ENCODE measurements at places on chromosomes 1 and 21.

DNA sequence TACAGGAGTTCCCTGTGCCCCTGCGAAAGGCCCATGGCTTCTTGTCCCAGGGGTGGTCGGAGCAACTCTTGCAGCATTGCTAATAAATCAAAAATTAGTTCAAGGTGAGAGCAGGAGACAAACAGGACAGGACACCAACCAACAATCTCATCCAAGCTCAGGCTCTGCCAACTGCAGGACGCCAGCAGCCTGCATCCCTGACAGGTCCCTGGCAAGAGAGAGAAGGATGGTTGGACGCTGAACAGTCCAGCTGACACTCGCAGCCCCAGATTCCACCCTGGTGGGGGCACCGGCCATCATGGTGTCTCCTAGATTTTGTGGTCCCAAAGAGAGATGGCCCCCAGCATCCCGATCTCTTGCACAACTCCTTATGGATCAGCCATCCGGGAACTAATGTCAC, 142.1 kb upstream of the VAMP3 start:
- no peak for DNase-seq

- DNase-seq: peak; percentile 7
Observed at GRCh38 chr1:24108334-24109165, 3.4 kb downstream of the MYOM3 start.

DNA sequence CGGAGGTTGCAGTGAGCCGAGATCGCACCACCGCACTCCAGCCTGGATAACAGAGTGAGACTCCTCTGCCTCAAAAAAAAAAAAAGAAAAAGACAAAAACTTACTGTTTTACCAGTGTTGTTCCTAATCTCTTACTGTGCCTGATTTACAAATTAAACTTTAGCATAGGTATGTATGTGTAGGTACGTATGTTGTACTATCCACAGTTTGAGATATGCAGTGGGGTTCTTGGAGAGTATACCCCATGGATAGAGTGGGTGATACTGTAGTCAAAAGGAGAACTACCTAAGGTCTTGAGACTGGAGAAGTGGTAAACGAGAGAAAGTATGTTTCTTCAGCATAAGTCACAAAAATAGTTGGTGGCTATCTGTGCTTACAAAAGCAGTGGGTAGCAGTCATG, 38.6 kb downstream of the RNF11 start:
- no peak for DNase-seq

DNA sequence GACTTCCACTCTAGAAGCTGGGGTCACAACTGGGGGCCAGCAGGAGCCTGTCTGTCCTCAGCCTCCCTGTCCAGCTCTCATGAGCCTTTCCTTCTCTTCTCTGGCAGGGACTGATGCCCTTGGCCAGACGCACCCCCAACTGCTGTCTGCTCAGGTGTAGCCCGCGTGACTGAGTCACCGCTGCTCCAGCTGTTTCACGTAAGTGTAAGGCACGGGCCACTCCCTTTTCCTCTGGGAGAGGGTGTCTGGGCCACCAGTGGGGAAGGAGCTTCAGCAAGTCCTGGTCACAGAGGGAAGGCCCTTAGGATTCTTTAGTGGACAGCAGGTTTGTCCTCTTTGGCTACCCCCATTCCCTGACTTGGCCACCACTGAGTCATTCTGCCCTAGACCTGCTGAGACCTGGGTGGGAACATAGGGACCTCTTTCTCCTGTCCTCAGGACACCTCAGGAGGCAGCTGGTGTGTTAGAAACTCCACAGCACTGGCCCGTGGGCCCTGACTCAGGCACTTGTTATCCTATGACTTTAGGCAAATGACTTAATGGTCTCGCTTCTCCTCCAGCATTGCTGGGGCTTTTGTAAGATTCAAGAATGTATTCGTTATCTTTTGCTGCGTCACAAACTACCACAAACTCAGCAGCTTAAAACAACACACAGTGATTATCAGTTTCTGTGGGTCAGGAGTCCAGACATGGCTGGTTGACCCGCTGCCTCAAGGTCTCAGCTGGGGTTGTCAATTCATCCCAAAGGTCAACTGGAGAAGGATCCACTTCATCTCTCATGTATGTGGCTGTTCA, 64.8 kb downstream of the FAM163A start:
- DNase-seq: no peak

- no peak for DNase-seq
Observed at GRCh38 chr1:26705788-26706311, 10.0 kb downstream of the ARID1A start.

DNA sequence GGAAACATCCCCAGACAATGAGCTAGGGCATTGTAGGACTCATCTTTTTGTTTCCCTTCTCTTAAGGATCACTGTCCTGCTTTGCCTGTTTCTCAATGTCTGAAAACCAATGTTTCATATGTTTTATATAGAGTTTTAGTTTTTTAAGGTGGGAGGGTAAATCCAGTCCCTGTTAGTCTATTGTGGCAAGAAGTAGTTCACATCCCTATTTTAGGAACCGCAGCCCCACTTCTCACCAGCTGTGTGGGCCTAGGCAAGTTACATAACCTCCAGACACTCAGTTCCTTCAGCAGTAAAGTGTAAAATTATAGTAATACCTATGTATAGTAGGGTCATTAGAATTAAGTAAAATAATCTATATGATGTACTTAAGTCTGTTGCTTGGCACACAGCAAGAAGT, 105.8 kb upstream of the WLS start:
- DNase-seq: no peak

- no peak for DNase-seq
Observed at GRCh38 chr1:31261916-31262315, 22.2 kb upstream of the NKAIN1 start.

DNA sequence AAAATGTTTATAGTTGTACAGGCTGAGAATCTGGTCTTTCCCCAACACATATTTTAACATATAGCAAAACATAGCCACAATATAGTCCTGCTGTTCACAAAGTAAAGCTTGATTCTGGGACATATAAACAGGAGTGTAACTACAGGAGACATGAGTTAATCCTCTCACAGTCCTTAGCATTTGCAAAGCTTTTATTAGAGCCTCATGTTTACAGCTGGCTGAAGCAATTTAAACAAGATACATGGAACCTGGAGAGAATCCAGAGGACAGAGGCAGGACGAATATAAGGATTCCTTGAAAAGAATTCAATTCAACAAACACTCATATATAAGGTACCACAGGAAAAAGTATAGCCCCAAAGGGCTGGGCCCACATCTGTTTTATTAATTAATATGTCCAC, 163.4 kb downstream of the ADGRL4 start:
- no peak for DNase-seq

- no peak for DNase-seq
Observed at GRCh38 chr1:204462229-204462561, 32.4 kb downstream of the PIK3C2B start.

DNA sequence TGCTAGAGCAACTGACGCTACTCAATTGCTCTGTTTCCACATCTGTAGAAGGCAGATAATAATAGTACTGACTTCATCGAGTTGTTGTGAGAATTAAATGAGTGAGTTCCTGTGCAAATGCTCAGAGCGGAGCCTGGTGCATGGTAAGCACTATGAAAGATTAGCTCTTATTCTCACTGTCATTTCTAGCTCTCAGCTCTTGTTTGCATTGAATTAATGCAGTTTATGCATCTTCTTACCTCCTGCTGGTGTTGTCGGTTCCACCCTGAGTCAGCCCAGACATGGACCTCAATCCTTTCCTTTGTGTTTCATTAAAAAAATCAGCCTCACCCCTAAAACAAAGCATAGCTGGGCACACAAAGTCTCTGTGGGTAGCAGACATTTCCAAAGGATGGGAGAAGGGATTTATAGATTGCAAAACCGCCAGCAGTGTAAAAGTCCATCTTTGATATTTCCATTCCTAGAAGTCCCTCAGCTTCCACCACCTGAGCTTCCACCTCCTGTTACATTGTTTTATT, 254.4 kb upstream of the CSF3R start:
- no peak for DNase-seq

DNA sequence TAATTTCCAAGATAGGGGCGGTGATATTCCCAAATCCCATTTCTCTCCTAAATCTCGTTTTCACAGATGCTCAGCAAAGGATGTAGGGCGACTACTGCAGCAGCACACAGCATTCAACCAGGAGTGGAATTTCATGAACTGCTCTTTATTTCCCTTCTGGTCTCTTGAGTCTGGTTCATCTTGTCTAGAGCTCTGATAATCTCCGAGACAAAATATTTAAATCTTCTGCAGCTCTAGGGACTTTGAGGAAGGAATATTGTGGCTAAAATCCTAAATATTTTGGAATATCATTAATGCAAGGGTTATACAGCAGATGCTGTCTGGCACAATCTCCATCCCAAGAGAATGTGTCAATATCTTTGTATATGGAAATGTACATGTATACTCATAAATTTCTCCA, 45.4 kb downstream of the KIF26B start:
- DNase-seq: no peak

DNA sequence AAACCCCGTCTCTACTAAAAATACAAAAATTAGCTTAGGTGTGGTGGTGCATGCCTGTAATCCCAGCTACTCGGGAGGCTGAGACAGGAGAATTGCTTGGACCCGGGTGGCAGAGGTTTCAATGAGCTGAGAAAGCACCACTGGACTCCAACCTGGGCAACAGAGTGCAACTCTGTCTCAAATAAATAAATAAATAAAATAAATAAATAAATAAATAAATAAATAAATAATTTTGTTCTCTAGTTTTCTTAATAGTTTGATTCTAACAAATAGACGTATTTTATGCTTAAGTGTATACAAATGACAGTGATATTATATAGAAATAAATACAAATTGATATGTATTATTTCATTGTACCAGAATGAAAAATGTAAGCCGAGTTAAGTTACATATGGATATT, 339.9 kb upstream of the OLFM3 start:
- DNase-seq: no peak

- no peak for DNase-seq
Observed at GRCh38 chr1:2561898-2562895, 6.0 kb downstream of the TNFRSF14 start.

- DNase-seq: no peak
Observed at GRCh38 chr1:25651036-25651640, 34.5 kb downstream of the MAN1C1 start.
